ENCODE measurements at places on chromosomes 11 and 22.

GRCh38 chr11:34655335-34656008, 34.6 kb downstream of the EHF start:
- no peak for DNase-seq

DNA sequence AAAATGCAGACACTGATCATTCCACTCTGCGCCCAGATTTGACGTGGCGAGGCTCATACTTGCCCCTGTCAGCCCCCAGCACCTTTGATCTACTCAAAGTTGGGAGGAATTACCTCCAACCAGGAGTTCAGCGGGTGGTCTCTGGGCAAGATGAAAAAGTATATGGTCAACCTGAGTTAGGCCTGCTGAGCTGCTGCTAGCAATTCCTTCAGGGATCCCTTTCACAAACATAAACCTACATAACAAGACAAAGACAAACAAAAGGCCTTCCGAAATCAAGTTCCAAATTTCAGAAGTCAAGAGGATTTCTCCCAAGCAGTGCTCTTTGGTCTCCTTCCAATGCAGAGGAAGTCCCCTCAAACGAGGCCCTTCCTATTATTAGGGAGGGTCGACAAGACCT, 20.8 kb downstream of the CLDN5 start:
- no peak for DNase-seq

DNA sequence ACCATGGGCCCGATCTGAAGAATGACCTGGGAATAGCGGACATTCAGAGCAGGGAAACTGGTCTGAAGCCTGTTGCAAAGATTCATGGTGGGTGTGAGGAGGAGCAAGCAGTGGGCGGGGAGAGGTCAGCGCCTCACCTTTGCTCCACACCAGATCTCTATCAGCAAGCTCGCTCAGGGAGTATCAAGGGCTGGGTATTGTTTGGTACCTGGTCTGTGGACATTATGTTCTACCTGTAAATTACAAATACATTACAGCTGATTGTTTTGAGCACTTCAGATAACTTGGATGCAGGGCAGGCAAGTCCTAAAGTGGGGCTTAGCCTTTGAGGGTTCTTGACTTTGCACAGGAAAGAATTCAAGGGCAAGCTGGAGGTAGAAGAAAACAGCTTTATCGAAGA, 10.8 kb upstream of the SEC14L4 start:
- DNase-seq: no peak

- DNase-seq: no peak
Measured at GRCh38 chr11:8777907-8778767, 95.5 kb downstream of the RPL27A start.

DNA sequence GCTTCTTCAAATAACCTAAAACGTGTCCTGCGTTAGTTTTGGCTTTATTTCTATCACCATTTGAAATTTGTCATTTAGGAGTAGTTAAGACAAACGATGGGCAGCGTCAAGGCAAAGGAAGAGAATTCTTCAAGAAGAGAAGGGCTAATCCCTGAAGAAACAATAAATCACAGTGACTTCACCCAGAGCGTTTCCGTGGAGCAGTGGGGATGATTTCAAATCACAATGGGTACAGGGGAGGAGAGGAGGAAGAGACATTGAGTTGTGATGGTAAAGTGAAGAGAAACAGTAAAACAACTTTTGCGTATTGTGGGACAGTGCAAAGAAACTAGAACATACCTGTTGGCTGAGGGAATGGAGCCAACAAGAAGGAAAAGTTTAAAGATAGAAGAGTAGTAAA, 9.7 kb downstream of the PDGFD start:
- no peak for DNase-seq

- DNase-seq: no peak
Measured at GRCh38 chr11:28860893-28861292, 752.7 kb downstream of the METTL15 start.

DNA sequence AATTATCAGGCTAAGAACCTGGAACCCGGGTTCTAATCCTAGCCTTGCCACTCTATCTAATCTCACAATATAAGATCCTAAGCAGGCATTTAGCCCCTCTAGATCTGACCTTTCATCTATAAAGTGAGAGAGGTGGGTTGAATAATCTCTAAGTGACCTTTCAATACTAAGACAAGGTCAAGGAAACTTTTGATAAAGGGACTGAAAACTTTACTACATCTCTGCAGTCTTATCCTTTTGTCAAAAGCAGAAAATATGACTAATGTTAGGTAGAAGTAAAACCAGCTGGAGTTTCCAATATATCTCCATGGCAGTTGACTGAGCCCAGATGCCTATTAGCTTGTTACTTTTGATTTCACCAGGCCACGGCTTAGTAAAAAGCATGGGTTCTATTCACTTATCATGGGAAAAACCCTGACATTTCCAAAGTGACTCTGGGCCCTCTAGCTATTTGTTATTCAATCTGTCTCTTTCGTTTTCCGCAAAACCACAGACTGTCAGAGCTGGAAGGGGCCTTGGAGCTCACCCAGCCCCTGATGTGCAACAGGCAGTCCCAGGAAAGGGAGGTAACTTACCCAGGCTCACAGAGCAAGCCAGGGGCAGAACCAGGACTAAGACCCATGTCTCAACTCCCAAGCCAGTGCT, 75.8 kb downstream of the RAB30 start:
- DNase-seq: no peak

DNA sequence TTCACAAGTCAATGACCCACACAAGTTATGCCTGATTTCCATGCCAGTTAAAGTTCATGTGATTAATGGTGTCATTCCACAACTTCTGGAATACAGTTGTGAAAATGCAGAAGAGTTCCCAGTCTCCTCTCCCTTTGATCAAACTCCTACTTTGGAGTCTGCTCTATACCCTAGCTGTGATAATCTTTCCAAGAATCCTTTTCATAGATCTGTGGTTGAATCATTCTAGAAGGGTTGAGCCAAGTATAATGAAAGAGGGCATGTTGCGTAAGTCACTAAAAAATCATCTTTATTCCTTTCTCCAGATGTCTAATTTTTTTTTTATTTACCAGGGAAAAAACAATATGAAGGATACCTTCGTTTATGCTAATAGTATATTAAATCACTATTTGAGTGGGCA, 89.7 kb upstream of the CARD18 start:
- no peak for DNase-seq

GRCh38 chr11:30364139-30364836, 41.4 kb downstream of the ARL14EP start:
- no peak for DNase-seq

DNA sequence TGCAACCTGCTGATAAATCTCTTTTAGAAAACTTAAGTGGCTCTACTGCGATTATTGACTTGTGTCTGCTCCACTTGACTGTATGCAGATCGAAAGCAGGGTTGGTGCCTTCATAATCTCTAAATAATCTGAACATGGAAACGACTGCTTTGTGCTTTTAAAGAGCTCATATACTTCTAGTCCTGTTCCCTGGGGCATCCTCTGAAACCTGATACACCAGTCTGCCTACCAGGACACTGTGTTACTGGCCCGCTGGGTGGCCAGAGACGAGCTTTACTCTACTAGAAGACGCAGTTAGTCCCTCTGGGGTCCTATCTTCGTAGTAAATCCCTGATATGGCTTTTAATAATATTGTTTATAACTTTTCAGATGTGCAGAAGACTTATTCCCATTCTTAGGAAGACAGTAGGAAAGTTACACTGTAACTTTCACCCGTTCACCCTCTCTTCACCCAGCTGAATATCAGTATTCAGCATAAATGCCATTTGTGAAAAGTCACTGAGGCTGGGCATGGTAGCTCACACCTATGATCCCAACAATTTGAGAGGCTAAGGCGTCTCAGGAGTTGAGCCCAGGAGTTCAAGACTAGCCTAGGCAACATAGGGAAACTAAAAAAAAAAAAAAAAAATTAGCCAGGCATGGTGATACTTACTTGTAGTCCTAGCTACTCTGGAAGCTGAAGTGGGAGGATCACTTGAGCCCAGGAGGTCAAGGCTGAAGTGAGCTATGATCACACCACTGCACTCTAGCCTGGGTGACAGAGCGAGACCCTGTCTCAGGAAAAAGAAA, 9.0 kb upstream of the HTR3B start:
- no peak for DNase-seq

DNA sequence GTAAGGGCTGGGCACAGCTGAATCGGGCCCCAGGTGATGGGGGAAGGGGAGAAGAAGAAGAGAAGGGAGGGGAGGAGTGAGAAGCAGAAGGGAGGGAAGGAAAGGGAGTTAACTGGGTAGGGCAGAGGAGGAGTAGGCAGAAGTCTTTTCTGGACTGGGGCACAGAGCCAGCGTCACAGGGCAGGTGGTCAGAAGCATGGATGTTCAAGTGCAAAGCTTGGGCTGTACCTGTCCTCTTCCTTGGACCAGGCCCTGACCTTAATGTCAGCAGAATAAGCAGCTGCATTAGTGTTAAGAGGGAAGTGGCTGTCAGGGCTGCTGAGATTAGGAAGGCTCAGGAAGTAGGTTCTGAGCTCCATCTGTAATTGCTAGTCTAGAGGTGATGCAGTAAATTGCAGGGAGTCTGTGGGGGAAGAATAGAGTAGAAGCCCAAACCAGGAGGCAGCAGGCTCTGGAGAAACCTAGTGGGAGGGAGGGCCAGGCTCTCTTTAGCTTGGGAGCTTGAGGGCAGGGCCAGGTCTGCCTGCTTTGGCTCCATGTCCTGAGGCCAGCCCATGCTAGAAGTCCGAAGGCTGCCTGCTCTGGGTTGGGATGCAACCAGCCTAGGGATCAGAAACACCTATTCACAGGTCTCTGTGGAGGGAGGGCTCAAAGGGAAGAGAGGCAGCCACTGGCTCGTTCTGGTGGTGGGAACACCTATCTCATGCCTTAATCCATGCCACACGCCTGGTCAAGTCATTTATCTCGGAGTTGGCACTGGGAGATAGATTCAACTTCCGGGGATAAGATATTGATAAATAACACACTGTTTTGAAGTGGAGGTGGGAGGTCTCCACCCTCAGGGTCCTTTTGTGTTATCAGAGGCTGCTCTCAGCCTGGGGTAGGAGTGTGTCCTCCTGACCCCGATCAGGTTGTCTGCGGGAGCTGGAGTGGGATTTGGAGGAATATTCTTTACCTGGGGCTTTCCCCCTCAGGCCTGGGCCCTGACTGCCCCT, 1.7 kb upstream of the UCP3 start:
- DNase-seq: no peak

DNA sequence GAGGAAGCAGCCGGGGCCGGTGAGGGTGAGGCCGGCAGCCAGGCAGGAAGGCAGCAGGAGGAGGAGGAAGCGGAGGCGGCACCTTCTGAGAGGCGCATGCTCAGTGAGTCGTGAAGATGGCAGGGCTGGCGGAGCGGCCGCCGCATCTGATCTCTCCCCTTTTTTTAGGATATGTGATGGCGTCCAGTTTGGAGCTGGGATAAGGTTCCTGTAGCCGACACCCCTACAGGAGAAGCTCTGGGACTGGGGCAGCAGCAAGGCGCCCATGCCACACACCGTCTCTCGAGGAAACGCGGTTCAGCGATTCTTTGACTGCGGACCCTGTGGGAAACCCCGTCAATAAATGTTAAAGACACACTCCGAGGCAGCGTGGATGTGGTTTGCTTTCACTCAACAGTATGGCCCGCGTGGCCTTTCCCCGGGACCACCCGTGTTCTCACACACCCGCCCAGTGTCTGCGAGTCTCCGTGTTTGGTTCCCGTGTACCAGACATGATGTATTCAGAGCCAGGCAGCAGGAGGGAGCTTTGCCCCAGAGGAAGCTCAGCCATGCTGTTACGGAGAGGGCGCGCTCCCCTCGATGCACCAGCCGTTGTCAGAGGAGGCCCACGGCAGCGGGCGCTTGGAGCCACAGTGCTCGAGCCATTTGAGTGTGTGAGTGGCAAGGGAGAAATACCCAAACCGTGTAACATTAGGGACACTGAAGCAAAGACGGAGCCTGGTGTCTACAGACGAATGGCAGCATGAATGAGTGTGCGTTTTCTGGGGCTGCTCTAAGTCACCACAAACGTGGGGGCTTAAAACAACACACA, 27.7 kb upstream of the PARVB start:
- DNase-seq: no peak

GRCh38 chr22:39893526-39893925, at the start of gene ENTHD1:
ENTHD1 (minus strand) TSS chr22:39893760; CDS start chr22:39887748, 6,012 bp downstream.
- DNase-seq: no peak

GRCh38 chr11:132683602-132684001, 848.7 kb downstream of the OPCML start:
- DNase-seq: no peak

DNA sequence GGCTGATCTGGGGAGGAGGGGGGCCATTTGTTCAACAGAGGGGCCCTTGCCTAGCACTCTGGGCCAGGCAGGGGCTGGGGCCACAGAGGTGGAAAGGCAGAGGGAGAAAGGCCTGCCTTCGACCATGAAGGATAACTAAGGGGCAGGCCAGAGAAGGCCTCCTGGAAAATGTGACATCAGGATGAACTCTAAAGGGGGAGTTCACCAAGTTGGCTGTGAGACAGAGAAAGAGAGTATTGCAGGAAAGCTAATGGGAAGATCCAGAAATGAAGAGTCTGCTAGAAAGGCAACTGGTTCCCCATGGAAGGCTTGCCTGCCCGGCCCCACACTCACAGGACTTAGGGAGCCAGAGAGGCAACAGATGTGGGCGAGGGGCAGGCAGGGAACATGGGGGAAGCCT, 16.3 kb downstream of the CSNK1E start:
- no peak for DNase-seq

- peak; percentile 27 for DNase-seq
Measured at GRCh38 chr11:12330485-12331231, 46.7 kb upstream of the PARVA start.

DNA sequence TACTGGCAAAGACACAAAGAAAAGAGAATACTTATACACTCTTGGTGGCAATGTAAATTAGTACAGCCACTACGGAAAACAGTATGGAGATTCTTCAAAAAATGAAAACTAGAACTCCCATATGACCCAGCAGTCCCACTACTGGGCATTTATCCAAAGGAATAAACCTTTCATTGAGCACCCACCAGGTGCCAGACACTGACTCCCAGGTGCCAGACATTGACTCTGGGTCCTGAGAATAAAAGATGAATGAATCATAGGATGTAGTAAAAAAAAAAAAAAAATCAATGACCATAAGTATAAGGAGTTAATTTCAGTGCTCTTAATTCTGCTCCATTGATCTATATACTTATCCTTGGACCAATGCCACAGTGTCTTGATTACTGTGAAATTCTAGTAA, 28.2 kb downstream of the HEPHL1 start:
- DNase-seq: no peak

GRCh38 chr11:94583213-94583865, 16.2 kb downstream of the PIWIL4 start:
- DNase-seq: no peak

- no peak for DNase-seq
Measured at GRCh38 chr22:31752096-31752847, 1.5 kb upstream of the DEPDC5 start.

DNA sequence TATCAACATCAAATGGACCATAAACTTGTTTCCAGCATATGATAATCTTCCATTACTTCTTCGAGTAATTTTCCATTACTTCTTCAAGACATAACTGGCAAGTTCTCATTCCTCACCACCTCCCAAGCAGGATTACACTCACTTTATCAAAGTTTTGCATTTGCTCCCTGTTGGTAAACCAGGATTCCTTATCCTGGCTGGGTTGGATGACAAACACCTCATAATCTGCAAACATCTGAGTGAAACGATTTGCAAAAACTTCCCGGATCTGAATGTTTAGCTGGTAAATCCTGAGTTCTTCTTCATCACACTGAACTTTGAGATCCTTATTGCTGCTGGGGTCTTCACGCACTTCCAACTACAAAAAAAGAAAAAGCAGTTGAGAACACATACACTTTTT, 86.4 kb downstream of the DENND5A start:
- no peak for DNase-seq

Measured in NCI-H510A (cell line).